Activated gamma-delta T cell treated with Interleukin-2 at 50 U/mL for 16 hours (primary cell): ENCODE measurements at places on chromosomes 2 and 18.
A peak's percentile ranks its signal among the peaks of the same experiment; 100 is the strongest.

- DNase-seq = no peak
These were observed 64.7 kb downstream of the DTNB start for GRCh38 chr2:25608718-25609117.

DNA sequence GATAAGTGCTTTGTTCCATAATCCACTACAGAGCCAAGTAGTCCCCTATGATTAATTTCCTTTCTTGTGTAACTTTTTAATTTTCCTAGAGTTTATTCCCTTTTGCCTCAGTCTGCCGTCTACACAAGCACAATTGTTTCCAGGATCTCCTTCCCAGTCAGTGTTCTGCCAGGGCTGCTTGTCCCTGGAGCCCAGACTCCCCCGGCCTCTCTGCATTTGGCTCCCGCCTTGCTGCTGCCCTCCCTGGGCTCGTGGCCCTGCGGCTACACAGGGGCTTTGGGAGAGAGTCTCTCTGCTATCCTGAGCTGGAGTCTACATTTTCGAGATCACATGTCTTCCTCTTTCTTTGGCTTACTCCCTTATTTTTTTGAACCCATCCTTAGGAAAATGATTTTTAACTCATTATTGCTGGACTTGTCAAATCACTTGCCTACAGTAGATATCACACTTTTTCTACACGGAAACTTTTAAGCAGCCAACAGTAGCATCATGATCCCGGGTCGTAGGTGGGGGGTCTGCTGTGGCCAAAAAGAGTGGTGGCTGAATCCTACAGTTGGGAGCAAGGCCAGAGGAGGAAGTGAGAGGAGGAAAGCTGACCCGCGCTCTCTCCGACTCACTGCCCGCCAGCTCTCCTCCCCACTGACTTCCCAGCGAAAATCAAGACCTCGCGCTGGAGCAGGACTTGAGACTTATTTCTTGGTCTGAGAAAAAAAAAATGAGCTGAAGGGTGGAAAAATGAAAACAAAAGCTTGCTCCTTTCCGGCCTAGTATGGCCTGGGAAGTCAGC, 9.4 kb downstream of the FBLN7 start:
- DNase-seq = no peak

DNA sequence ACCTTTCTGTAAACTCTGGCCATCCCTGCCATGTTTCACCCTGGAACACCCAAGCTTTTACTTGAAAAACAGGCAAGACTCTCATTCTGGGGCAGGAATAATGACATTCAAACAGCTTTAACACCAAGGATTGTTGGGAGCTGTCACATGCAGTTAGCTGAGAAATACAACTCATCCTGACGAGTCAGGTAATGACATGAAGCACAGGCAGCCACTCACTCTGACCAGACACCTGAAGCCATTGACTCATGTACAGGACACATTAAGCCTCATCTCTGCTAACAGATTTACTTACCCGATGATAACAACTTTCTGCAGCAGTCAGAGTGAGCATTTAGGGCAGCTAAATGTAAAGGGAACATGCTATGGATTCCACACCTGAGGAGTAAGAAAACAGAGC, 163.1 kb upstream of the PGAP1 start:
- no peak for DNase-seq

GRCh38 chr18:51017140-51017879, 12.7 kb upstream of the SMAD4 start:
- DNase-seq = no peak

DNA sequence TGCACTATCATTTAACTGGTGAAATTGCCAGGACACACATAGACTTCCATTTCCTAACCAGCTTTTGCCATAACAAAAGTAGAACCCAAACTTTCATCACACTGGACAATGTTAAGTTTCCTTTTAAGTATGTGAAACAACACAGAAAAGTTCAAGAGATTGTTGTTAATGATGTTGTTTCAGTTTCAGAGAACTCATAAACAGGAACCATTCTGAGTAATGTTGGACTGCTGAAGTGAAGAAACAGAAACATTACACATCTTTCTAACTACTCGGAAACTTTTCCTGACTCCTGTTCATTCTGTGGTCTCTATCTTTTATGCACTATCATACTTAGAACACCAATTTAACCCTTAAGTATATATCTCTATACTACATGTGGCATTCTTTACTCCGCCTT, 179.2 kb downstream of the RIT2 start:
- DNase-seq = no peak

DNA sequence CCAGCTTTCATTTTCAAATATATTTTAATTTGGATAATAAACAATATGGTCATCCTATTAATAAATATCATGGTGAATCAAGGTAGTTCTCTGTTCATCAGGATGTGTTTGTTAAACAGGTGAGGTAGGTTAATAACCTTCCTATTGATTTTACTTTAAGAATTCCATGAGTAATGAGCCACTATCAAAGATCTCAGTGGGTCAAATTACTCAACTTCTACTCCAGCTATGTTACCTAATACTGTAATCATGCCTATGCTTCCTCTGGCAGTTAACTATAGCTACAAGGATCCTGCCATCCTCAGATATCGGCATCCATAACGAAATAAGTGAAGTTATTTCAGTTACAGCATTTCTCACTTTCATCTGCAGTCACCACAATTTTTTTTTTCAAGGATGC, 289.6 kb upstream of the SLC8A1 start:
- DNase-seq = no peak

DNA sequence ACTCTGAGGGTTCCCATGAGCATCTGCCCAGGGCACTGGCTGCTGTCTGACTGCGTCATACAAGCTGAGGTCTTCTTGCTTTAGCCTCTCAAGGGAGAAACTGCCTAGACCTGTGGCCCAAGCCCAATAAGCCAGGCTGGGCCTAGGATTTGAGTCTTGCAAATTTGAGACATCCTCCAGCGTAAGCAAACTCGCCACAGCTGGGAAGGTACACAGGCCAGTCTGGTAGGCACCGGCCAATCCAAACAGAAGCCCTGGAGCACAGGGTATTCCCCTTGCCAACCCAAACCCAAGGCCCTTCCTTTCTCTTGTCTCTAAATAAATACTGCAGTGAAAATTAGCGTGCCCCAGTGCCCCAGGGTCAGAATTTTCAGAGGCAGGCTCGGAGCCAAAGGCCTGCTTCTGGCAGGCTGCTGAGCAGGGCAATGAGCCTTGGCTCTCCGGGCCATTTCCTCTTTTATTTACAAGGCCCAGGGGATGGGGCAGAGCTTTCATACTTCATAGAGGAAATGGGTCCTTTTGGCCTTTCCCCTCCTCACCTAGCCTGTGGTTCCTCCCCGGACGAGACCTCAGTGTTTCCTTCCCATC, 33.3 kb downstream of the POLR1A start:
- no peak for DNase-seq

- DNase-seq = no peak
These were observed 121.4 kb upstream of the COPS8 start for GRCh38 chr2:236964291-236964690.

DNA sequence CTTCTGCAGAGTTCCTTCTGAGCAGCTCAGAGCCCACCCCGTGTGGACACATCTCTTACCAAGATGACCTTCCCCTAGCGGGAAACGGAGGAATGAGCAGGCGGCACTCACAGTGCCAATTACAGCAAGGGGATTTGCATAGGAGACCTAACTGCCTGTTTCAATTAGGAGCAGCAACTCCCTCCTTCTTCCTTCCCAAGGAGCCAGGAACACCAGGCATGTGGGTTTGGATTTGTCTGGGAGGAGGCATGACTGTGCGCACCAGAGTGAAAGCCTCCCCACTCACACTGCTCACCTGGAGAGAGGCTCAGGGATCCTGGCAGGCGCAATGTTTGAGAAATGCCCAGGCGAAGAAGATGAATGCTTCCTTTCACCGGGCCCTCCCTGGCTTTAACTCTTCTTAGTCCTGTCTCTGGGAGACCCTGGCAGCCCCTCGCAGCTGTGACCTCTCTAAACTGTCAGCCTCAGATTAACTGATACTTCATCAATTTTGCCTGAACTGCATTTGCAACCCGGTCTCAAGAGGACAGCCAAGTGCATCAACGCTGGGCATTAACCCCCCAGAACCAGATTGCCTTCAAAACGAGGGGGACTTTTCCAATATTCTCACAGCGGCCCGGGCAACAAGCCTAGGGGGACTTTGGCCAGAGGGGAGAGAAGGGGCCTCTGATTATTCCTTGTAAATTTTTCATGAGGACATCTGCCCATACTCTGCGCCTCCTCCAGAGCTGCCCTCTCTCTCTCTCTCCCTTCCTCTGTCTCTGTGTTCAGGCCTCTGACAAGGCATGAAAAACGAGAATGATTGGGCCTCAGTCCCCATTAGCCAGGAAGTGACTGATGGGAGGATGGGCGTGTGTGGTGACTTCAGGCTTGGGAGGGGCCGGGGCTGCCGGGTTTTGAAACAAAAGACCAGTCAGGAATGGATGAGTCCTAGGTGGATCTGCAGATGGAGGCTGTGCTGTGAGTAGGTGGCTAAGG, 93.8 kb downstream of the CMPK2 start:
- DNase-seq = no peak

GRCh38 chr2:62589691-62590356, 83.8 kb upstream of the TMEM17 start:
- DNase-seq = no peak

GRCh38 chr2:38214209-38214717, 138.3 kb upstream of the CYP1B1 start:
- DNase-seq = no peak

DNA sequence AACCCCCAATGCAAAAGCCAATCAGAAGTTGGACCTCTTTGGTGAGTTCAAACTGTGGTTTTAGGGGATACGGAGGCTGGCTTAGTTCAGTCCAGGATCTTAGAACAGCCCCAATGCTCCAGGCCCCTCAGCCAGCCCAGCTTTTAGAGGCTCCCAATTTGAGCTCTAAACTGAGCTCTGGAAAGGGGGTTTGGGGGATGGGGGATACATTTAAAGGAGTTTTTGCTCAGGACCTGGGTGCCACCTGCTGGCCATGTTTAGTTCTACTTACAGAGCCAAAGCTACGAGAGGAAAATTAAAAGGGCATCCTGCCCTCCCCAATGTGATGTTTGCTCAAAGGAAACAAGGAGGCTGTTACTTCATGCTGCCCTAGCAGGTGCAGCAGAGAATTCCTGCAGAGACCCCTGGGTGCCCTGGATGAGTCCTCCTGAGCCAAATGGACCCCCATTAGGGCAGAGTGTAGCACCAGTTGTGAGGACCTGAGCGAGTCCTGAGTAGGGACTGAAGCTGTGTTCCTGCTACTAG, 15.9 kb upstream of the TMEM214 start:
- DNase-seq = peak; percentile 34

DNA sequence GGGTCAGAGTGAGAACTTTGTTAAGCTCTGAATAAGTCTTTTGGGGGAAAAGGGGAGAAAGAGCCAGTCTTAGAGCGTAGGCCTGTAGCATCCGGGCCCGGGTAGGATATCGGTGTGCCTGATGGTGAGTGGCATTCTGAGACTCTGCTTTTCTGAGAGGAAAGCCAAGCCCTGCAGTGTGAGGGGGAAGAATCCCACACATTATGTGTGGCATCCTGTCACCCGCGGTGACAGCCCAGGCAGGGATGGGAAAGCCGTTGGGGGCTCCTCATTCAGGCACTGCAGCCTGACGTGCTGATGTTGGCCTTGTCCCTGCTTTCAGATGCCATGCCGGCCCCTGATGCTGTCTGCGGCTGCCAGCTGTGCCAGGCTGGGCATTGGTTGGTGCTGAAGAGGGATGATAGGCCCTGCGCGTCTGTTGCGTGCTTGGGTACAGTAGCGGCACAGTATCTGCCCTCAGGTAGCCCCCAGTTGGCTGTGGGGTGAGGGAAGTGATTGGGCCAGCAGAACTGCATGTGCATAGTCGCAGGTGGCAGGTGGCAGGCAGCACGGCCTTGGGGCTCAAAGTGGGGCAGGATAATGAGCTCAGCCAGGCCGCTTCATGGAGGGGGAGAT, 37.6 kb downstream of the GLI2 start:
- no peak for DNase-seq

DNA sequence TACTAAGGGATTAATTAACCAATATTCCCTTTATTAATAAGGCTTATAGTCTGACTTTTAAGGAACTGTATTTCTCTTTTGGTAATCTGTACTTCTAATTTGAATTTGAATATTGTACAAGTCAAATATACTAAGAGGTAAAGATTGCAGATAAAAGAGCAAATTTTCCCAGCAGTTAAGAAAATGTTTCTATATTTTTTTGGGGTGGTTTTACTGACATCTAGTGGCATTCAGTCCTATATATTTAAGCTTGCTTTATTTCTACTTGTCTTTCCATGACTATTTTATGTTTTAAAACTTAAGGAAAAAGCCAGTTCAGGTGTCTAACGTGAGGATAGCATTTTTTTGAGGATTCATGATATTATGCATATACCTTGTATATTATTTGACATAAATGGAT, 41.6 kb downstream of the TDRD15 start:
- DNase-seq = no peak

DNA sequence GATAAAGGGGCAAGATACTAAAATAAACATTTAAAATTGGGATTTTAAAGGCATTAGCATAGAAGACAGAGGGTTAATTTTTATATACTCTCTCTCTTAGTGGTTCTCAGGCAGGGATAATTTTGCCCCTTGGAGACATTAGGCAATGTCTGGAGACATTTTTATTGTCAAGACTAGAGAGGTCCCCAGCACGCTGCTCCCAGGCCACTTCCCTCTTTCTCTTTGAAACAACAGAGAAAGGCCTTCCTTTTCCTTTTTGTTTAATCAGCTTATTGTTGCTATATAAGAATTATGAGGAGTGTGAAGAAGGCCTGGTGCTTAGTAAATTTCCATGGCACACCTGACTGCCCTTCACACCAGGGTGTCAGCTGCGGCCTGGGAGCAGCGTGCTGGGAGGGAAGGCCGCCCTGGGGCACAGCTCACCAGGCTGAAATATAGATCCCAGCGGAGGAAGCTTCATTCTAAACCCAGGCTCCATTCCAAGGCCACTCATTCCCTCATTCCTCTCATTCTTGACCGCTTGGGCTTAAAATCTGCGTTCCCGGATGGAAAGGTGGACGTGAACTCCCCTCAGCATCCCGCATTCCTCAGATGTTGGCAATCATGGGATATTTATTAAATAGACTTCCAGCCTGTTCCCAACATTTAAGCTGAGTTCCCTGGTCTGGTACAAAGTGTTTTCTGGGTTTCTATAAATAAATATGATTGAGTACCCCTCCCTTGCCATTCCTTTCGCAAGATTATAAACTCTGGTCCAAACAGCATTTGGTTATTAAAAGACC, 22.5 kb downstream of the SLC14A2 start:
- no peak for DNase-seq

- DNase-seq = no peak
These were observed 27.4 kb upstream of the CATIP start for GRCh38 chr2:218329027-218329825.

GRCh38 chr2:219612577-219613286, 14.7 kb upstream of the SLC4A3 start:
- peak; percentile 35 for DNase-seq

GRCh38 chr2:104840156-104840555, 13.8 kb upstream of the POU3F3 start:
- no peak for DNase-seq

- DNase-seq = no peak
These were observed 2.5 kb downstream of the CD28 start for GRCh38 chr2:203708846-203709396.
